ENCODE measurements at places on chromosomes 7 and 10.

GRCh38 chr7:47663851-47664250, 81.9 kb upstream of the TNS3 start:
- peak; percentile 56 for DNase-seq

DNA sequence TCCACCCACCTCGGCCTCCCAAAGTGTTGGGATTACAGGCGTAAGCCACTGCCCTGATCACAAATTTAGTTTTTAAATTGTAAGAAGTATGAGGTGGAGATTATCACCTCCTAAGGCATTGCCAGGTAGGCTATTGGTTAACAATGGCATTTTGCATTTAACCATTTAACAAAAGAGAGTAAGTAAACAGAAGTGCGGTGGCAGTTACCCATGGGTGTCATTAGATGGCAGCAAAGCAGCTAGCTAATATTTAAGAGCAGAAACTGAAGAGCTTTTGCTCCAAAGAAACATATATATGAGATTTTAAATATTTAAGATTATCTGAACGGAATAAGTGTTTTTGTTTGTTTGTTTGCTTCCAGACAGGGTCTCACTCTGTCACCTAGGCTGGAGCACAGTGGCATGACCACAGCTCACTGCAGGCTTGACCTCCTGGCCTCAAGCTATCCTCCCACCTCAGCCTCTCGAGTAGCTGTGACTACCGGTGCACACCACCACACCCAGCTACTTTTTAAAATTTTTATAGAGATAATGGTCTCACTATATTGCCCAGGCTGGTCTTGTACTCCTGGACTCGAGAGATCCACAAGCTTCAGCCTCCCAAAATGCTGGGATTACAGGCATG, 325.5 kb upstream of the C7orf33 start:
- peak; percentile 32 for DNase-seq

- no peak for DNase-seq
Observed at GRCh38 chr10:6128591-6129251, 39.9 kb downstream of the RBM17 start.

- DNase-seq = no peak
Observed at GRCh38 chr10:103072891-103073290, 120.2 kb downstream of the NT5C2 start.

DNA sequence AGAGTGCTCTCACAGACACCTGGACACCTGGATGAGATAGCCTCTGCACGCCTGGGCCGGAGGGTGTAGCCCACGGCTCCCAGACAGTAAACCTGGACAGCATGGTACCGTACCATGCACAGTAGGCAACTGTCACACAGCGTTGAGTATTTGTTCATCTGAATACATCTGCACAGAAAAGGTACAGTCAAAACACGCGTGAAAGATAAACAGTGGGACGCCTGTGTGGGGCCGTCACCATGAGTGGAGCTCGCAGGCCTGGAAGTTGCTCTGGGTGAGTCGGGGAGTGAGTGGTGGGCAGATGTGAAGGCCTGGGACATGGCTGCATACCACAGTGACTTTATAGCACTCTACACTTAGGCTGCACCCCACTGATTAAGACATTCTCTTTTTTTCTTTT, 280.0 kb upstream of the SHH start:
- no peak for DNase-seq

DNA sequence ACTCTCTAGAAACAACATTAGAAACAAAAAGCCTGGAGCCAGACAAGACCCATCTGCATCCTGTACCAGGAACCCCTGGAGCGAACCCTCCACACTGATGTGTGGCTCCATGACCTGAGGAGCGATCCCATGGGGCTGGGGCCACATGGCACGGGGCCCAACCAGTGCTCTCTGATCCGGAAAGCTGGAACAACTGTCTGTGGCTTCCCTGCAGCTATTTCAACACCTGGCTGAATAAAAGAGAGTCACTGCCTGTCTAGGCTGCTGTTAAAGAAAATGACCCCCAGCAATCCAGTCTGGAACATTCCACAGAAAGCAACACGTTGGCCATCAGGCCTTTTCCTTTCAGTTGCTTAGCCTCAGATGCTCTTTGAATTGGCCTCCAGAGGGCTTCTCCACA, 20.9 kb downstream of the UROS start:
- no peak for DNase-seq

- DNase-seq = no peak
Observed at GRCh38 chr10:114879541-114880158, 58.1 kb downstream of the FHIP2A start.

DNA sequence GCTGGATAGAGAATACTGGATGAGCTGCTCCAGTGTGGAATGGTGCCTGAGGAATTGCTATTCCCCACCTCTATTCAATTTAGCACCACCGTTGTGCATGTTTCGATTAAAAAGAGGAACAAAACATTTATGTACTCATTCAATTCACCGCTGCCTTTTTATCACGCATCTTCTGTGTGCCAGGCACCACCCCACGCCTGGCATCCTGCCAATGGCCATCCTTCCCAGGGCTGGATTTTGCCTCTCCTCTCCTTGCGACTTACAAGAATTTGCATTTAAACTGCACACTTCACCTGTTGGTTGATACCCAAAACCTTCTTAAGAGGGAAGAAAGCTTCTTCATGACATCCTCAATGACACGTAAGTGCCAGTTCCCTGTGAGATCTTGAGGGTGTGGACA, 110.2 kb upstream of the DPP6 start:
- DNase-seq = no peak

- peak; percentile 54 for DNase-seq
Observed at GRCh38 chr7:5636914-5637313, 144.5 kb downstream of the RNF216 start.

GRCh38 chr10:71389768-71390460, 6.8 kb upstream of the CDH23 start:
- DNase-seq = no peak

Data from hindlimb muscle (tissue), 1 donor.